ENCODE measurements at places on chromosomes 16 and 17.

GRCh38 chr16:180681-181564 lies 664 bp downstream of the HBQ1 start:
- DNase-seq = peak; percentile 89

DNA sequence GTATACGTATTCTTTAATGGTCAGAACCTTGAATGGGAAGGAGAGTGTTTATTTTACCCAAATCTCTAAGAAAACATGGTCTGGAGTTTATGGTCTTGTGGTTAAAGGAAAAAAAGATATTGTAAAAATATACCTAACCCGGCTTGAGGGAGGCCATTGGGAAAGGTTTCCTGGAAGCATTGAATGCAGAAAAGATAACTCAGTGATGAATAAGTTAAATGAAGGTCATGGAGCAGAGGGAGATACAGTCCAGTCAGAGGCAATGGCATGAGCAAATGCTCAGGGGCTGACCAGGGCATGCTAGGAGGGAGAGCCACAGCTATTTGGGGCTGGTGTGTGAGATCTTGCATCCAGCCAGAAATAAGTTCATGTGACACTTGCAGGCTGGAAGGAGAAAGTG lies 430.4 kb upstream of the CDH5 start:
- DNase-seq = no peak

- DNase-seq = no peak
Measured at GRCh38 chr16:54099627-54100026, 187.0 kb downstream of the IRX3 start.

DNA sequence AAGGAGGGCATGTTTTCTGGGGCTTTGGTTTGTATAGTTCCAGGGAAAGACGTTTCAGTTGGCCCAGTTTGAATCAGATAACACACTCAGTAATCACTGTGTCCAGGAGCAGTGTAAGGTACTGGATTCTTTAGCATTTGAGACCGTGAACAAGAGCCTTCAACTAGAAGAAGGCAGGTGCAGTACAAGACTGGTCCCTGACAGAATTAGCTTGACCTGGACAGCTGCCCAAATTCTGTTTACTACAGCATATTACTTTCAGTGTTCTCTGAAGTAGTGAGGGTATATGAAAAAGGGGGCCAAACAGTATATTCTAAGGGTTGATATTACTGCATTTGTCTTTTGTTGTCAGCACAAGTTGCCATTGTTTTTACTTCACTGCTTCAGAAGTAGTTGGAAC lies 81.3 kb downstream of the COX10 start:
- DNase-seq = no peak

GRCh38 chr16:88008840-88009239 lies 57.6 kb downstream of the BANP start:
- DNase-seq = no peak

DNA sequence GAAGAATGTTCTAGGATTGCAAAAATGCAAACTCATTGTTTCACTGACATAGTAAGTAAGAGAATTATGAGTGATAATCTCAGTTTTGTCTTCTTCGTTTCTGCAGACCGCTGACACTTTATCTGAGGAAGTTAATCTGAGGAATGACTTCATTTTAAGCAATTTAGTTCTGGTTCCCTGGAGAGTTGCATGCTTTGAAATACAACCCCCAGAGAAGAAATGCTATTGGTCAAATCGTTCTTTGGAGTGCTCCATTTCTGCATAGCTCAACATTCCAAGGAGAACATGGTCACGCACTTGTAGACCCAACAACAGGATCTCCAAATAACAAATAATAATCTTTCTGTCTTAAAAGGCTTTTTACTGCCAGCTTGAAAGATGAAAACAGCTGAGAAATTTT lies 427.1 kb downstream of the GRIN2A start:
- DNase-seq = no peak

- DNase-seq = no peak
Measured at GRCh38 chr16:78988361-78988969, 612.1 kb downstream of the MAF start.
